ENCODE measurements at places on chromosomes 16 and 17. TPM values are rescaled to one million over a fixed set of nuclear protein-coding genes. Genes with fewer than 3 reads are reported as not detected.

- no peaks in the 10 kb centered on the region for H3K27me3 ChIP-seq
- DNase-seq, result no peak
- H3K36me3 ChIP-seq, result no peaks in the 10 kb centered on the region
- no peak overlapping the region for H3K27ac ChIP-seq
- H3K4me3 ChIP-seq, result no peak overlapping the region
- H3K4me1 ChIP-seq, result no peaks in the 10 kb centered on the region
Measured at GRCh38 chr16:9042964-9043680, 48.3 kb upstream of the HAPSTR1 start.

GRCh38 chr16:56530872-56531271 is 11.0 kb upstream of the BBS2 start:
- H3K27ac ChIP-seq, result no peak overlapping the region
- no peak for DNase-seq
- H3K36me3 ChIP-seq, result no peaks in the 10 kb centered on the region
- H3K4me3 ChIP-seq, result no peak overlapping the region

The DPEP3 gene
- polyA plus RNA-seq, result 3.1 TPM

GRCh38 chr16:19696328-19696727 is 21.7 kb downstream of the KNOP1 start:
- no peak overlapping the region for H3K4me3 ChIP-seq
- H3K27ac ChIP-seq, result no peak overlapping the region
- H3K27me3 ChIP-seq, result no peaks in the 10 kb centered on the region
- no peaks in the 10 kb centered on the region for H3K4me1 ChIP-seq
- no peak for DNase-seq
- peaks cover 48% of the 10 kb centered on the region for H3K36me3 ChIP-seq

- no peaks in the 10 kb centered on the region for H3K36me3 ChIP-seq
- no peak overlapping the region for H3K4me3 ChIP-seq
- no peak for DNase-seq
- H3K4me1 ChIP-seq, result peaks cover 18% of the 10 kb centered on the region
Measured at GRCh38 chr17:81939218-81939617, 2.1 kb upstream of the PYCR1 start.

DNA sequence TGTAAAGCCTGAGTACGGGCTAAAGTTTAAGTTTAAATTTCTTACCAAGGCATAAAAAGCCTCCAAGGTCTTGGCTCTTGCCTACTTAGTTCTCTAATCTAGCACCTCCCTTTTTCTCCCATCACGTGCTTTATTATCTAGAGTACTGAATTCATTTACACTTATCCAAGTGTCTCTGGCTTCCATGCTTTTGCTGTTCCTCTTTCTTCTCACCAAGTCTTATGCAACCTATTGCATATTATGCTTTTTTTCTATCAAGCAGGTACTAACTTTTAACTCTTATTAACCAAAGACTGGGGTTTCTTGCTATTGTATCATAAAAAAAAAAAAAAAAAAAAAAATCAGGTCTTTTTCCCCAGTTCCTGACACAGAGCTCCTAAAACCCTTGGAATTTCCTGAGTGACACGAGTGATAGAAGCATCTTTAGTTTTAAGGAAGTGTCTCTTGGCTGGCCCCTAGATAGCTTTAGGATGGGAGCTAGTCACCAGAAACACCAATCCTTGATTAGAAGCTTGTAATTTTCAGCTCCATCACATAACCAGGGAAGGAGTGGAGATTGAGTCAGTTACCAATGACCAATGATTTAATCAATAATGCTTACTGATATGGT is 44.9 kb downstream of the SSH2 start:
- H3K27me3 ChIP-seq, result no peaks in the 10 kb centered on the region
- no peak overlapping the region for H3K27ac ChIP-seq
- peaks cover 4% of the 10 kb centered on the region for H3K36me3 ChIP-seq
- H3K4me3 ChIP-seq, result no peak overlapping the region
- peaks cover 6% of the 10 kb centered on the region for H3K4me1 ChIP-seq

The TBC1D3E gene
- polyA plus RNA-seq, result 0.13 TPM
